Fibroblast of villous mesenchyme (primary cell): ENCODE measurements at places on chromosomes 11 and 22.

GRCh38 chr11:2582946-2583604 lies 116.7 kb downstream of the KCNQ1OT1 start:
- no peak for DNase-seq

GRCh38 chr11:126989942-126990715 lies 10.4 kb downstream of the KIRREL3 start:
- DNase-seq: peak; percentile 52

DNA sequence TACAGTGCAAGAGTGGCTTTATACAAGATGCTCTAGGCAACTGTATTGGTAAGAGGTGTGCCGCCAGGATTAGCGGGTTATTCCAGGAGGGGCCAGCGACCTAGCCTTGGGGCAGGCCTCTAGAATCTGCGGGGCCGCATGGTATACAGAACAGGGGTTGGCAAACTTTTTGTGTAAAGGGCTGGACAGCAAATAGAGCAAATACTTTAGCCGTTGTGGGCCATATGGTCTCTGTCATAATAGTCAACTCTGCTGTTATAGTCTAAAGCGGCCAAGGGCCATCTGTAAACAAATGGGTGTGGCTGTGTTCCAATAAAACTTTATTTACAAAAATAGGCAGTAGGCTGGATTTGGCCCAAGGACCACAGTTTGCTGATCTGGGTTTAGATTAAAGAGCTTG lies 32.6 kb downstream of the FBLN1 start:
- DNase-seq: peak; percentile 93

DNA sequence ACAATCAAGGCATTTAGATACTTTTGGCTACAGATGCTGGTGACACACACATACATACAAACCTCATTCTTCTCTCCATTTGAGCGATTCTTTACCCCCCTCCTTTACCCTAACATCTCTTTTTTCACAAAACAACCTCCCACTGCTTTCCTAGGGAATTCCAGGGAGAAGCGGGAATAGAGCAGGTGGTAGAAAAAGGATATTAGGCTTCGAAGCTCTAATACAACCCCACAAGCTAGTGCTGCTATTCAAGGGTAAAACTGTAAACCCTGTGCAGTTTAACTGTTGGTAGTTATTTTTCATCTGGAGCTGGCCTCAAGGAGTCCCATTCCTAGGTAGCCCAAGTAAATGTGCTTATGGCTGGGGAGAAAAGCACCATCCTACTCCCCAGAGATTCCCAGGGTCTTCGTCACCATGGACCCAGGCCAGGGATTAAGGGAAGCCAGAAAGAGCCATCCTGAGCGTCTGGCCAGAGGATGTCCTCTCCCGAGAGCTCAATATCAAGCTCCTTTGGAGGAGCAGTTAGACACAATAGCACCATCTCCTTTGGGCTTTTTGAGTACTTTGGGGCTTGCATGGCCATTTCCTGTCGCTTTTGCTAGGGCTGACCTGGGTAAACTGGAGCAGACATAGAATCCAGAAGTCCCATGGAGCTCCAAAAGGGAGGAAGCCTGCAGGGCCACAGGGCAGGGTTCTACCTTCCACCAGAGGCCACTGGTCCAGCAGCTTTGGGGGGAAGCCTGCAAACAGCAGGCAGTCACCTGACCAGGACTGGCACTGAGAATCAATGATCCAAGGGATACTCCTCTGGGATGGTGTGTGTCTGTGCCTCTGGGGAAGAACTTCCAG lies 3.1 kb downstream of the MAML2 start:
- DNase-seq: no peak

GRCh38 chr11:74693531-74693930 lies 37.7 kb downstream of the CHRDL2 start:
- DNase-seq: no peak

- no peak for DNase-seq
Measured at GRCh38 chr11:134278356-134278755, 2.2 kb downstream of the GLB1L3 start.

GRCh38 chr11:118438314-118438931 lies 2.1 kb downstream of the KMT2A start:
- peak; percentile 87 for DNase-seq

GRCh38 chr11:134731213-134731961 lies 319.3 kb upstream of the B3GAT1 start:
- DNase-seq: no peak

DNA sequence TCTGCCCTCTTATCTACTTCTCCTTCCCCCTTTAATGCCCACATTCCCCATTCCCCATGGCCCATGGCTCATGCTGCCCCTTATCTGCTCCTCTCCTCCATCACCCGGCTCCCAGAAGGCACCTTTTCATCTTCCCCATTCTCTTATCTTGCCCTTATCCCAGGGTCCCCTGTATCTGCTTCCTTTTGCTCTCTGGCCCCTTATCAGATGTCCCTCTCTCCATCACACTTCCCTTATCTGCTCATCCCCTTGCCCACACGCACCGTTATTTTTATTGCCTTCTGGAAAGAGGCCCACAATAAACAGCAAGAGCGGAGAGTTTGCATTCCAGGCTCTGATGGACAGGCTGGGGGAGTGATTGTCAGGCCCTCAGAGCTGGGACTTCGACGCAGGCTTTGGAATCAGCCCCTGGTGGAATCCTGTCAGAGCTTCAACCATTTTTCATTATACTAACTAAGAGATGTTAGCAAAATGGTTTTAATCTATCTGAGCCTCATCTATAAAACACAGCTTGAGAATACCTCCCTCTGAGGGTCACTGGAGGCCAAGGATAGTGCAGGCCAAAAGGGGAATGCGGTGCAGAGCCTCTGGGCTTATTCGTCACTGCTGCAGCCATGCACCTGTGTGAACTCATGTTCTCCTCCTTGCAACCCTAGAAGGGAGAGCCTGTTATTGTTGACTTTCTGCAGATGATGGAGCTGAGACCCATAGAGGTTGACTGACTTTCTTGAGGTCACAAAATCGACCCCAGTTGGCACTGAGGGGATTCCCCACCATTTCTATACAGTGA lies 37.0 kb upstream of the LRRC55 start:
- no peak for DNase-seq

GRCh38 chr11:129505266-129505665 lies 129.6 kb downstream of the BARX2 start:
- no peak for DNase-seq

- no peak for DNase-seq
Measured at GRCh38 chr11:113615773-113616172, 90.3 kb downstream of the TMPRSS5 start.

GRCh38 chr22:44180706-44181032 lies at the start of gene PARVG:
Gene PARVG (plus strand): TSS chr22:44180925. CDS start chr22:44183330, 2,405 bp downstream.
- DNase-seq: no peak

DNA sequence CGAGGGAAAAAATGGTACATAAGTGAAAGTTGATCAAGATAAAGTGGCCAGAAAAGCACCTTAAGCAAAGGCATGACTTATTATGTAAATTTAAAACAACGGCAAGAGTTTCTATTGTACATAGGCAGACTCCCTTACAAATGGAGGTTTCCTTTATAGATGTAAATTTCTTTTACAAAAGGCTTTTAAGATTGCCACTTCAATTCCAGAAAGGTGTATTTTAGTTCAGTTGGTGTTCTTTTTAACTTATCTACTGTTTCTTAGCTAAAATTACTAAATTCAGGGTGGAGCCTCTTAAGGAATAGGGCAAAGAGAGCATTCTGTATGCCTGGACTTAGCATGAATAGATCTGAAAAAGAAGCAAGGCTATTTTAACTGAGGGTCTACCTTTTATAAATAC lies 24.9 kb upstream of the GNAZ start:
- no peak for DNase-seq

- DNase-seq: no peak
Measured at GRCh38 chr11:31847761-31848160, 36.6 kb upstream of the PAX6 start.

GRCh38 chr11:125331357-125332035 lies 164.6 kb downstream of the FEZ1 start:
- no peak for DNase-seq

DNA sequence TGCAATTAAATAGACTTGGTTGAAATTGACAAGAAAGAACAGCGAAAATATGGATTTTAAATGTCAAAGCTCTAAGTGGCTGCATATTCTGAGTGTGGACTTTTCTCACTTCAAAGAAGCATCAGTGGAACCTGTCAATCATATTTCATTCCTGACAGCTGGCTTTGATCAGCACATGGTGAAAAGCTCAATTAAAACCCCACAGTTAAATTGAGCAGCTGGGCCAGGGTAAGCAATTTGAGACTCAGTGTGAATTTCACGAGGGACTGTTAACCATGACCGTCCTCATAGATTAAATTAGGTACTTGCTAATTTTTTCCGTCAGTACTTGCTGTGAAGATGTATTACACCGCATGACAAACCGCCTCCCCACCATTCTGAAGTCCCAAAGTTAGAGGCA lies 11.0 kb upstream of the OR10D3 start:
- no peak for DNase-seq

DNA sequence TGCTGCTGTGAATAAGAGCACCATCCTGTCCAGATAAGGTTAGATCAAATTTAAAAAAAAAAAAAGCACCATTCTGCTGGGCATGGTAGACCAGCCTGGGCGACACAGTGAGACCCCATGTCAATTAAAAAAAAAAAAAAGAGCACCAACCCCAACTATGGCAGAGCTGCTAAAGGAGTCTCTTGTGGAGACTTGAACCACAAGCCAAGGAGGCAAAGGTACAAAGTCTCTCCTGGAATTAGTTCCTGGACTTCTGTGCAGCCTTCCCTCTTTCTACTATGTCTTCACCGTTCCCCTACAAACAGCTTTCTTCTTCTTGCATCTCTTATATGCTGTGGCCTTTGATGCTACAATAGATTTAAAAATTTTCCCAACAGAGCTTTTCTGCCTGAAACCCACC lies 1.3 kb downstream of the PIK3C2A start:
- no peak for DNase-seq

DNA sequence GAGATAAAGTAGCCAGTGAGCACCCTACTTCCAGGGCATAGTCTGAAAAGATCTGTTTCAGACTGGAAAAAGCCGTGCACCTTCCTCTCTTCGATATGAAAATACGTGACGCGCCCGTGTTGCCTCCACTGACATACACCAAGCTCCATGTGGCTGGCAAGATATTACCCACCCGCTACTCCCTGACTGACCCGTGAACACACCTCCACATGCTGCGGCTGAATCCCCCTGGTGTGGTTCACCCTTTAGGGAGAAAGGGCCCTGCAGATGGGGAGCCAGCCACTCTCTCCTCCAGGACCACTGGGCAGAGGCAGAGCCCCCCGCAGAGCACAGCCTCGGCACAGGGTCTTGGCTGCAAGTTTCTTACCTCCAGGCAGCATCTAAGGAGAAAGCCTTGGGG lies 245.0 kb downstream of the BRD1 start:
- DNase-seq: no peak

GRCh38 chr11:88448131-88448670 lies 110.7 kb upstream of the CTSC start:
- no peak for DNase-seq

DNA sequence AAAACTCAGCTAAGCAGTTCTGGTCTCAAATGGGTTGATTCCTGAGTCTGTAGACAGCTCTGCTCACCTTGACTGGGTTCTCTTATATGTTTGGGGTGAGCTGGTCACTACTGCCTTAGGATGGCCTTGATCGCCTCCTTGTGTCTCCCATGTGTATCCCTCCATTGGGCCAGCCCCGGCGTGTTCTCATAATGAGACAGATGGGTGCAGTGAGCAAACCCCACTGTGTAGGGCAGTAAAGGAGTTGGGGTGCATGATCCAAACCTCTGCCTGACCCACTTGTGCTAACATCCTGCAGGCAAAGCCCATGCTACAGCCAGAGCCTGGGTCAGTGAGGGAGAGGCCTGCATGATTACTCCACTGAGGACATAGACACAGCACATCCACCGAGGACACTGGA lies 657.6 kb downstream of the BRD1 start:
- DNase-seq: no peak

GRCh38 chr22:39947220-39948216 lies 12.7 kb upstream of the TMA7B start:
- no peak for DNase-seq

DNA sequence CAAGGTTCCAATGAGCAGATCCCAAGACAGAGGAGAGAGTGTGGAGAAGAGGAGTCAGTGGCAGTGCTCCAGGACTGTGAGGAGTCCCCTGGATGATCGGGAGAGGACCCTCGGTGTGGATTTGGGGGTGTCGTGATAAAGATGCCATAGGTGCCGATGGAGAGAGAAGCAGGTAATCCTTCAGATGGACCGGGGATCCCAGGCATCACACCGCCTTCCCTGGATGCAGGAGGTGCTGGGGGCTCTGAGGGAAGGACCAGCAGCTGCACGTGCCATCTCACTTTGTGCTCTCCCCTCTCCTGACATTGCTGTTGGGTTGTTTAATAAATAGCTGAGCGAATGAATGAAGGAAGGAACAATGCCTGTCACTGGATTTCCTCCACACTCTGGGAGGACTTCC lies 744.1 kb downstream of the BRD1 start:
- DNase-seq: no peak

DNA sequence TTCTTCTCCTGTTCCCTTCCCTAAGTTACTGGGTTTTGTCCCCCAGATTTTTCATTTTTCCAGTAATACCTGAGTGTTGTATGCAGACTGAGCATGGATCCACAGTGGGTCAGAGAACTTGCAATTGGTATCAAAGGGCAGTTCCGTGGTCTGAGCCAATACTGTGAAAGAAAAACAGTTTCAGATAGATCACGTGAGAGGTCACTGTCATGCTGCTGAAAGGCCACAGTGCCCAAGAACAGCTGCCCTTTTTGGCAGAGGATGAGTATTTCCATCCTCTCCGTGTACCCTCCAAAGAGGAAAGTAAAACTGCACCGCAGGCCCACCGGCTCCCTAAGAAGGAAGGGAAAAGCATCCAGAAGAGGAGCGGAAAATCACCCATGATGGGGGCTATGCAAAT lies 73.0 kb upstream of the TBCEL start:
- no peak for DNase-seq

DNA sequence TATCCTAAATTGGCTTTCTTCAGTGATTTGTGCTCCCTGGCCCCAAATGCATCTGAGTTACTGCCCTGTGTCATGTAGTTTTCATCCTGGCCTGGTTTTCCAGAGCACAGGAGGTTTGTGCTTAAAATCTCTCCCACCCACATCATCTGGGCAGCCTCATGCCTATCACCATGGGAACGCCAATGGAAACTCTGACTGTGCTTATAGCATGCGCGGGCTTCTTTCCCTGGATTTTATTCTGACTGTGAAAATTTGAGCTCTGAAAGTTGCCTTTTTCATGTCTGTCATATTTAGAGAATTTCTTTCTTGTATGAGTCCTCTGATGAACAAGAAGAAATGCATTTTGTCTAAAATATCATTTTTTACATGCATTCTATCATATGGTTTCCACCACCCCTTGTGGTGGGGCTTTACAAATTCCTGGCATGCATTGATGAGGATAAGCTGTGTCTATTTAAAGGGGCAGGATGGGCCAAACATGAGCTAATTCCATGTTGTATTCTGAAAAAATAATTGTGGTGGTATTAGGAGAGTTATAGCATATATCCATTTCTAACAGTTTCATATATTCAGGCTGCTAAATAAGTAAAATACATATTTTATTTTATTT lies 55.1 kb downstream of the IRAG1 start:
- peak; percentile 24 for DNase-seq

- DNase-seq: peak; percentile 50
Measured at GRCh38 chr11:9073466-9074225, 17.8 kb downstream of the SCUBE2 start.
